ENCODE measurements at places on chromosomes 1 and 21. TPM values are rescaled to one million over a fixed set of nuclear protein-coding genes. Genes with fewer than 3 reads are reported as not detected.
A peak's percentile ranks its signal among the peaks of the same experiment; 100 is the strongest.

The TRIM58 gene
- polyA plus RNA-seq: 5.7 TPM

The CD160 gene
- 1.8 TPM for polyA plus RNA-seq

The SMCP gene
- polyA plus RNA-seq: not detected

The CFAP57 gene
- 0.16 TPM for polyA plus RNA-seq

DNA sequence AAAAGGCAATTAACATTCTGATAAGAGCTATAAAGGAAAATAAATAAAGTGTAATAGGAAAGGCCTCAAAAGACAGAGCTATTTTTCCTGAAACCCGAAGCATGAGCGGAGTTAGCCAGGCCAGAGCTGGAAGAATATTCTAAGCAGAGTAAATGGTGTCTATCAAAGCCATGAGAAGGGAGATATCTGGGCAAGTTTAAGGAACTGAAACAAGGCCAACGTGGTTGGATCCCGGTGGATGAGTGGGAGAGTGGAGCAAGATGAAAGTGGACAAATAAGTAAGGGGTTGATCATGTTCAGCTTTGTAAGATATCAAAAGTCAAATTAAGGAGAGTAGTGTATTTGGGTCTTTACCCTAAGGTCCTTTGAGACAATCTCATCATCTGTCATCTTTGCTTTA is 234.0 kb downstream of the TM2D1 start:
- no peak for DNase-seq

- no peak for DNase-seq
Observed at GRCh38 chr1:181036107-181036836, 2.5 kb downstream of the MR1 start.

DNA sequence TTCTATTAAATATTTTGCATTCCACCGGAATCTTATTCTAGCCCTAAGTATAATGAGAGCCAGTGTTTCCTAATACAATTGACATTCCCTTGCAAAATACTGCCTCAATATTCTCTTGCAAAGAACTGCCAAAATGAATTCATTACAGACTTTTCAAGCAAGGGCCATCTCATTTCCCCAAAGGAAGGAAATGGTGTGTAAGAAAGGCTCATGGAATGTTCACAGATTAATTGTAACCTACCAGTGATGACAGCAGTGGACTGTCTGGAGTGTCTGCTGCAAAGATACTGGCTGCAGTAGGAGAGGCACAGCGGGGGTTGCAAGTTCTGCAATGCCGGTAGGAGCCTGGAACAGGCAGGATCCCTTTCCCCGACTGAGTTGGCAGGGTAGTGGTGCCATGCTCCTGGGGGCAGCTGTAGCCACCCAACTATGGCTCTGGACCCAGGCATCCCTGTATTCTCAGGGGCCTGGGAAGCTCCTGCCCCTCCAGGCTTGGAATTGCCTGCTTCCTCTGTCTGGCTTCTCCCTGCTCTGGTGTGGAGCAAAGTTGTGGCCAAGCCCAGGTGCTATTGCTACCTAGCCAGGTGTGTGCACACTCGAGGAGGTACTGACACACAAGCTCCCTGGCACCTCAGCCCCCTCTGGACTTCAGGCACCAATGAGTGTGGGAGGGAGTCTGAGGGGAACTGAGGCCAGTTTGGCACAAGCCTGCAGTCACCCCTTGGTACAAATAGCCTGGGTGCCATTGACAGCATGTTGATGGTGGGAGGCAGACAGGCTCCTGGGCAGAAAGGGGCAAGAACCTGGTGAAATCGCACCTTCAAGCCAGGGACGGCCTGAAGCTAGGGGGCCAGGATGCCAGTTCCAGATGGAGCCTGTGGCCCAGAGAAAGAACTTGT is 1371.0 kb downstream of the KCNT2 start:
- DNase-seq: peak; percentile 53

DNA sequence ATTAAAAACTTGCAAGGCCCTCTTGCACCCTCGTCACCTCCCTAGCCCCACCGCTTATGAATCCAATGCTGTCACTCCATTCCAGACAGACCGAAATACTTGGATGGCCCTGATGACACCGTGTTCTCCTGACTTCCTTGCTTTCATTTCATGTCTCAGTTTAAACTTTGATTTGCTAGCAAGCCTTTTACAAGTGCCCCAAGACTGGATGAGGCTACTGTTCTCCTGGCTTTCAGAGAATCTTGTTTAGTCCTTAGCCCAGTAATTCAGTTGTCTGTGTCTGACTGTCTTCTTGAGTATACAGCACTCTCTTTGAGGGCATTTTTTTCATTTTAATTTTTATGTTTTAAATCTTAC is 824 bp upstream of the IFI44L start:
- no peak for DNase-seq

DNA sequence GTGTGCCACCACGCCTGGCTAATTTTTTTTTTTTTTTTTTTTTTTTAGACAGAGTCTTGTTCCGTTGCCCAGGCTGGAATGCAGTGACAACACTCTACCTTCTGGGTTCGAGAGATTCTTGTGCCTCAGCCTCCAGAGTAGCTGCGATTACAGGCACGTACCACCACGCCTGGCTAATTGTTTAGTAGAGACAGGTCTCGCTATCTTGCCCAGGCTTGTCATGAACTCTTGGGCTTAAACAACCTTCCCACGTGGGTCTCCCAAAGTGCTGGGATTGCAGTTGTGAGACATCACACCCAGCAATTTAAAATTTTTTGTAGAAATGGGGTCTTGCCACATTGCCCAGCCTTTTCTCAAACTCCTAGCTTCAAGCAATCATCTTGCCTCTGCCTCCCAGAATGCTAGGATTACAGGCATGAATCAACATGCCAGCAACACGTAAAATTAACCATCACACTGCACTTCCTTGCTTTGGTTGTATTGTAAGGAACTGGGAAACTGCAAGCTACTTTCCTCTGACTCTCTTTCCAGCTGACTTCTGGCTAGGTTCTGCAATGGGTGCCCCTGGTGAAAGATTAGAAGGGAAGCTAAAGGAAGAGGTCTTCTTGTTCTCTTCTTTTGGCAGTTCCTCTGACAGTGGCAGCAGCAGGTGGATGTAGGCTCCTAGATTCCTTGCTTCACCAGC is 13.9 kb upstream of the IL6R start:
- DNase-seq: no peak

Measured in muscle of back (tissue), 13 donors.